ENCODE measurements at places on chromosomes 13 and 19.

DNA sequence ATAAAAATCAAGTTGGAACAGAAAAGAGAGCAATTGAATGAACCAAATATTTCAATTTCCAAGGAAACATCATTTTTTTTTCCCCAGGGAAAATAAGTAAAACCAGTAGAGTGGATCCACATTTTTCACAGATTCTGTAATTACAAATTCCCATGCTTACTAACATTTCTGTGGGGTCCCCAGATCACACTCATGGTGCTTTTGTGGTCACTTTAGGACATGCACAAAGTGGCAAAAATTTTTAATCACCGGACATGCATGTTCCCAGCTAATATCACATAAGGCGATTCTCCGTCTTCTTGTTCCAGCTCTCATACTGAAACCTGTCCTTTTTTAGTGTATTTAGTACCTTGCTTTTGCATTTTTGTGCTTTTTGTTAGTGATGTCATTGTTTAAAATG is 748.2 kb upstream of the SLITRK1 start:
- no peak for DNase-seq

DNA sequence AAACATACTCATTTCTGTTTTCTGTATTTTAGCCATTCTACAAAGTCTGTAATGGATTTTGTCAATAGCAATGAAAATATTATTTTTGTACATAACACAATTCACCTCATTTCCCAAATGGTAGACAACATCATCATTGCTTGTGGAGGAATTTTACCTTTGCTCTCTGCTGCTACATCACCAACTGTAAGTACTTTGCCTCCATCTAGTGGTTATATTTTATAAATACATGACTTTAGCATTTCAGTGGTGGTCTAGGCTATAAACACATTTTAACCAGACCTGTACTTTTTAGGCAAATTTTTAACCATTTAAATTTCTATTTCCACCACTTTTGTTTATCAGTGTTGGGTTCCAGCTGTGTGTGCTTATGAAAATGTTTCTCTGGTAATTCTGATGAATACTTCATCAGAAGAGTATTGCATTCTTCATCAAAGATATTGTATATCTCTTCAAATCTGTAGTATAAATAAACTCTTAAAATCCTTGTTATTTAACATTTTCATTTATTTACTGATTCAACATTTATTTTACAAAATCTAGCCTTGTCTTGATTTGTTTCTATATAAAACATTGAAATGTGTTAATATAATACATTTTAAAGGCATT is 222.4 kb downstream of the NBEA start:
- DNase-seq, result no peak

- DNase-seq, result no peak
These were observed 549.3 kb downstream of the LIG4 start for GRCh38 chr13:107665926-107666458.

DNA sequence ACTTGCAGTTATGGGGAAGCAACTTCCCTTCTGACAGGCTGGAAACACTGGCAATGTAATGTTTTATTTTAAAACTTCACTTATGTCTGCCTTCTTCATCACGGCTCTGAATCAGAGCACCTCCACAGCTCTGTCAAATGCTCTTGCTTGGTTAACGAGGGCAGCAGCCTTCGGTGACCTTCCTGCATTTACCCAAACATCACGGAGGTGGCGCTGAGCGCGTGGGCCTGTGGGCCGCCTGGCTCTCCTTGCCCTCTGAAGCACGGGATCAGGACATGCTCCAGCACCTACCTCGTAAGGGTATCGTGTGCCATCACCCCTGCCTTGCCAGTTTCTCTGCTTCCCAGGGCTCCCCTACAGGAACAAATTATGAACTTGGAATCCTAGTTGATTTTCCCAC is 310.0 kb downstream of the TEX29 start:
- DNase-seq, result no peak

GRCh38 chr19:44609219-44609618 is 4.1 kb upstream of the IGSF23 start:
- DNase-seq, result no peak

GRCh38 chr13:113756441-113757097 is 2.5 kb upstream of the TMEM255B start:
- DNase-seq, result no peak

DNA sequence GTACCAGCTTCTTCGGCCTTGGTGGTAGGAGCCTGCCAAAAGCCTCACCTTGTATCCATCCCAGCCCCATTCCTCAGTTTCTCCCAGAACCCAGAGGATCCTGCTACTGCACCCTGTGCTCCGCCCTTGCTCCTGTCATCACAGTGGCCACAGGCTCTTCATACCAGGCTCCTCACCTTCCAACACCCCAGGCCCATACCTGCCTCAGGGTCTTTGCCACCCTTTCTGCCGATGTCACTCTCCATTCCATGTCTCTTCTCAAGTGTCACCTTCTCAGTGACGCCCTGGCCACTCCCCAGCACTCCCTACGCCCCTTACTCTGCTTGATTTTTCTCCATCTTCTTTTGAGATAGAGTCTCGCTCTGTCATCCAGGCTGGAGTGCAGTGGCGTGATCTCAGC is 2.0 kb upstream of the SRRM5 start:
- no peak for DNase-seq

DNA sequence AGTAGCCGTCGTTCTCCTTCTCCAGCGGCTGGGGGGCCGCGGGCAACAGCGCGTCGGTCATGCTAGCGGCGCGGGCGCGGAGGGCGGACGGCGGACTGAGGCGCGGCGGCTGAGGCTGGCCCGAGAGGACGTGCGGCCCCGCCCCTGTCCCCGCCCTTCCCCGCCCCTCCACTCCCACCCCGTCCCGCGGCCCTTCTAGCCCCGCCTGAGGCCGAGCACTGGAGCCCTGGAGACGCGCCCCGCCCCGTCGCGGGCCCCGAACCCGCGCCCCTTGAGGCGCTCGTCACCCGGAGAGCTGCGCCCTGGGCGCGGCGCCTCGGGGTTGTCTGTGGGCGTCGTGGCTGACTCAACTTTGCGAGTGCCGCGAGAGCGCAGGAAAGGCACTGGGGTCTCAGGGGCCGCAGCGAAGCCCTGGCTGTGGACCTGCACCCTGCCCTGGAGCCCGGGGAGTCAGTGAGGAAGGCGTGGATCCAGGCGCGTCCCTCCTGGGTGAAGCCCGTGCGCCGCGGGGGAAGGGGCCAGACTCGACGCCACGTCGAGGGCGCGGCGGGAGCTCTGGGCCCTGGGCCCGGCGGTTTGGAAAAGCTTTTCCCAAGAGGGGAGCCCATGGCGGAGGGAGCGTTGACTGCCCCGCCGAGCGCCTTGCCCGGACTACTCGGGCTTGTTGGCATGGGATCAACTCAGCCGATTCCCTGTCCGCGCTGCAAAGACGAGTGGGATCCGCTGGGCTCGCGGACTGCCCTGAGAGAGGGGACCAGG is at the start of gene RHPN2:
RHPN2 (minus strand) TSS at position 97 of the 759 bp plus-strand sequence; CDS start at position 61, 36 bp downstream.
- DNase-seq, result no peak

GRCh38 chr19:31548941-31549340 is 199.7 kb upstream of the TSHZ3 start:
- no peak for DNase-seq

DNA sequence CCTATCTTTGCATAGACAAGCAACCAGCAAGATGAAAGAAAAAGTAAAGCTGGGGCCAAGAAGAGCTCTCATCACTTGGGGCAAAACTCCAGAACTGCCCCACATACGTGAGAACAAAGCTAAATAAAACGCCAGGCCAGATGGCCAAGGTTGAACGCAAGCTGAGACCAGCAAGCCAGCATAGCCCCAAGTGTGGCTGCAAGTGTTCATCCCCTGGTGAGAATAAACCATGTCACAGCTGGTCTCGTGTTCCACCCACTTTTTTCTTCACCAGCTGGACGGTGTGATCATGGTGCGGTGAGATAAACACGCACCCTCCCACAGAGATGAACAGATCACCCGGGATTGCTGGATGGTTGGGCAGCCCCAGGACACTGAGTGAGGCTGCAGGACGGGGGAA is 109.6 kb upstream of the CACNA1A start:
- no peak for DNase-seq

DNA sequence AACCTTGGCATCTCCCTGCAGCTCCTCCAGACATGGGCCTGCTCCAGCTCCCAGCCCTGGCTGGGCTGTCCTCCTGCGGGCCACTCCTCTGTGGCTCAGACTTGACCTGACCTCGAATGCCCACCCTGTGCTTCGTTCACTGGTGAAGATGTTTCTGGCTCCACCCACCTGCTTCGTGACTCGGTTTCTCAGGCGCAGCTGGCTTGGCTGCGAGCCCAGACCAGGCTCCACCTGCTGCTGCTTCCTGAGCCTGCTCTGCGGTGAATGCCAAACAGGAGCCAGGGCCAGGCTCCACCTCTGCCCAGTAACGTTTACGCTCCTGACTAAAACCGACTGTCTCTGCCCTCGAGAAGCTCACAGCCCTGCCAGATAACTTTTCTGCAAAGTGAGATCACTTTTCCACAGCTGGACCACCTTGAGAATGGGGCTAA is 8.9 kb upstream of the RSPH6A start:
- DNase-seq, result no peak

DNA sequence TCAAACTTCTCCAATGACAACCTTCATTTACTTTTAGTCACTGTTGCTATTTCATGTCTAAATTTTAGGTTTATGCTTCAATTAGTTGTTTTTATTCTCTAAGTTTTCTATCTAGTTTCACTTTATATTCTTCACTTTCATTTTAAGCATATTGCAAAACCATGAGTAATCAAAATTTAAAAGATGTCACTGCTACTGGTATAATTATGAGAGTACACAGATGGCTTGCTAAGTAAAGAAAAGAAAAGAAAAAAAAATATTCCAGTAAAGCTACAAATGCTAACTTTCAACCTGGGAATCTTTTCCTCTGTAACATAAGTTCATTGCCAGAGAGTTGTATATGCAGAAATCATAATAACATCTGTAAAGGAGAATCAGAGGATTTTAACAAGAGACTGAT is 1624.7 kb downstream of the PCDH9 start:
- no peak for DNase-seq

DNA sequence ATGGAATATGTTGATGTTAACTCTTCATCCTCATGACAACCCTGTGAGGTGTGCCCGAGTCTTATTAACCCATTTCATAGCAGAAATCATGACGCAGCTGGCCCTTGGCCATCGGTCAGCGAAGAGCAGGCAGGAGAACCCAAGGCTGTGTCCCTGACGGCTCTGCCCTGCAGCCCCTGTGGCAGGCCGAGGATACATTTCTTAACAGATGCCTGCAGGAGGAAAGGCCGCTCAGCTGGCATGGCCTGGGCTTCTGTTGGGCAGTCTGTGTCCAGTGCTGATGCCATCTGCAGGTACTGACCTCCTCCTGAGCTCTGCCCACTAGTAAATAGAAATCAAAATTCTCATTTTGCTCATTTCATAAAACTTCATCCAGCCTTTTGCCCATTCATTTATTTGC is 35.4 kb upstream of the MCF2L start:
- no peak for DNase-seq

DNA sequence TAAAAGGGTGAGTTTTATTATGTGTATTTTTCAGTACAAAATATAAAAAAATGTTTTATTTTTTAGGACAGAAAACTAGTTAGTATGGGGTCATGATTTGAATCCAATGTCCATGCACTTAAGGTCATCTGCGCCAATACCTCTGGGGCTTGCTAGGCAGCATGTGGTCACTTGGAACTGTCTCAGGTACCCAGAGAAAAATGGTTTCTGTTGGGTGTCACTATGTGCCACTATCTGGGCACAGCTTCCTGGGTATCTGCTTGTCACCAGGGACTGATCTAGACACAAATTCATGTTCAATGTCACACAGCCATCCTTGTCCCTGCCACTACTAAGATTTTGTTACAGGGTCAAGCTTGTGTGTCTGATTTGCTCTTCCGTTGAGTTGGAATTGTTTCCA is 100.4 kb downstream of the RGCC start:
- no peak for DNase-seq

- DNase-seq, result no peak
These were observed 67.5 kb downstream of the LATS2 start for GRCh38 chr13:20993661-20994440.

DNA sequence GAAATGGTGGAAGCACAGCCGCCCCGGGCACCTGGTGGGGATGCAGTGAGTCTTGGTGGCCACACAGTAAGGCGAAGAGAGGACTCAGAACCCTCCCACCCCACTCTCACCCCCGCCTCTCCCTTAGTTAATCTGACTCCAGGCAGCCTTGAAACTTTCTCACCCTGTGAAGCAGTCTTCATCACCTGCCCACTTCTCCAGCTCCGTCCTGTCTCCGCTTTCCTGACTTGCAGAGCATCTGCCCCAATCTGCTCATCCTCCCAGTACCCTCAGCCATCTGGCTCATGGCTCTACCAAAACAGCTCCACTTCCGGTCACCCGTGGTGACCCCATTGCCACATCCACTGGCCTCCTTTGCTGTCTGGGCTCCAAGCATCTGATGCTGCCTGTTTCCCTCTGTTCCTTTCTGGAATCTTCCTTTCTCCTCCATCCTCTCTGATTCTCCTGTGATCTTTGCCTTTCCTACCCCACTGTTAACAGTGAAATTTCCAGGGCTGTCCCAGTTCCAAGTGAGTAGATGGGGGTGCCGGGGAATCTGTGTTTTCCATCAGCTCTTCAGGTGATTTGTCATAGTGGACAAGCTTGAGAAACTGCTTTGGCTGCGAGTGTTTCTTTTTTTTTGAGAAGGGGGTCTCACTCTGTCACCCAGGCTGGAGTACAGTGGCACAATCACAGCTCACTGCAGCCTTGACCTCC is 4.3 kb downstream of the USF2 start:
- DNase-seq, result no peak

DNA sequence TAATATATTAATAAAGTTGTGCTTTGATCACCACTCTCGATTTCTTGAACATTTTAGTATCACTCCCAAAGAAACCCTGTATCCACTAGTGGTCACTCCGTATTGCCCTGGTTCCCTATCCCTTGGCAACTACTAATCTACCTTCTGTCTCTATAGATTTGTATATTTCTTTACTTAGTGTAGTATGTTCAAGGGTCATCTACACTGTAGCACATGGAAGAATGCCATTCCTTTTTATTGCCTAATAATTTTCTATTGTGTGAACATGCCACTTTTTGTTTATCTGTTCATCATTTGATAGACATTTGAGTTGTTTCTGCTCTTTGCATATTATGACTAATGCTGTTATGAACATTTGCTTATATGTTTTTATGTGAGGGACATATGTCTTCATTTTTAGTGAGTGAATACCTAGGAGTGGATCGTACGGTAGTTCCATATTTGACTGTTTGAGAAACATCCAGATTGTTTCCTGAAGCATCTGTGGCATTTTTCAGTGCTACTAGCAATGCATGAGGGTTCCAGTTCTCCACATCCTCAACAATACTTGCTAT is 254.0 kb downstream of the GPC6 start:
- DNase-seq, result no peak

DNA sequence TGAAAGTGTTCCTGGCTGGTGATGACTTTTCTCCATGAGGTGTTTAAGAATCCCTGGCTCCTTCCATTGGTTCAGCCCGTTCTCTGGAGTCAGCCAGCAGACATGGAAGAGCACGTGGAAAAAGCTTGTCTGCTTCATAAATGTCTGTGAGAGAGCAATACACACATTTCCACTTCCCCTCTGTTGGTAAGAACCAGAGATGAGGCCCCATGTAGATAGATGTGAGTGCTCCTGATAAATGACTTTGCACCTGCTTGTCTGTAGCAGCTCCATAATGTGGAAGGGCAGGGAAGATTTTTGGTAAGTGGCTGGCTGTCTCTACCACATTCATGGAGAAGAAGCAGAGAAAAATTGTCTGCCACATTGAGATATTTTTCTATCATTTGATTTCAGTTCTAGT is 325.8 kb downstream of the LMO7 start:
- no peak for DNase-seq

- DNase-seq, result no peak
These were observed 26.6 kb downstream of the KLF2 start for GRCh38 chr19:16351133-16351809.

- no peak for DNase-seq
These were observed 4.2 kb upstream of the ZSCAN4 start for GRCh38 chr19:57664269-57665127.
